Central memory CD4-positive, alpha-beta T cell (primary cell): ENCODE measurements at places on chromosomes 12 and 14.

GRCh38 chr14:94113490-94113889 is 3.0 kb downstream of the IFI27 start:
- no peak for DNase-seq

DNA sequence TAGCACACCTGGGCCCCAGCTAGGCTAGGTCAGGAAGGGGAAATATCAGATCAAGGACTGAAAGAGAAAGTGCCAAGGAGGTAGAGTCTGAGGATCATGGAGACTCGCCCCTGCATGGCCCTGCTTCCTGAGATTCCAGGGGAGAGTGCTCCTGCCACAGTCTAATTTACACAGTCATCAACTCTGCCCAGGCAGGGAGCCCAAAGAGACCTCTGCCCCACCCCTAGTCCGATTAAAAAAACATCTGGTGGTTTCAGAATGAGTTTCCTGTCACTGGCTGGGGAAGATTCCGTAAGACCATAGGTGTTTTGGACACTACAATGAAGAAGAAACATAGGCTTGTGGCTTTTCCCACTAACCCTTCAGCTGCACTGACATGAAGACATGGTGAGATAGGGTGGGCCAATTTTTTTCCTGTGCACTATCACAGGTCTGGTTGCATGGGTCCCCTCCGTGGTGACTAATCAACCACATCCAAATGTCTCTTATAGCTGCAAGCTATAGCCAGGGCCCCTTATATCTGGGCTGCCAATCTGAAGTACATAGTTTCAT is 31.5 kb upstream of the GZMB start:
- no peak for DNase-seq

DNA sequence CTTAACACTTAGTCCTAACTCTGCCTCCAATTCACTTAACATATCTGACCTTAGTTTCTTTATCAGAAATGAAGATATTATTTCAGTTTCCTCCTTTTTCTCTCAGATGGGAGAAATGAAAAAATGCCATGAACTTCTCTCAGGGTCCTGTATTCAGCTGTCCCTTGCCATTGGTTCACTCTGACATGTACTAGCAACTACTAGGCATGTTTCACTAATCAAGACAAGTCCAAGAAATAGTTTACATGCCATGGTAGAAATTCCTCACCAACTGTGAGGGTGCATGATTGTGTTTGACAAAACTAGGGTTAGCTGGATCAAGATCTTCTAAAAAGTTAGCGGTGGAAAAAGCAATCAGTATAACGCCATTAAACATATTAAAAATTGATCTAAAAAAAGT is 7.0 kb upstream of the ATXN7L3B start:
- DNase-seq: no peak

DNA sequence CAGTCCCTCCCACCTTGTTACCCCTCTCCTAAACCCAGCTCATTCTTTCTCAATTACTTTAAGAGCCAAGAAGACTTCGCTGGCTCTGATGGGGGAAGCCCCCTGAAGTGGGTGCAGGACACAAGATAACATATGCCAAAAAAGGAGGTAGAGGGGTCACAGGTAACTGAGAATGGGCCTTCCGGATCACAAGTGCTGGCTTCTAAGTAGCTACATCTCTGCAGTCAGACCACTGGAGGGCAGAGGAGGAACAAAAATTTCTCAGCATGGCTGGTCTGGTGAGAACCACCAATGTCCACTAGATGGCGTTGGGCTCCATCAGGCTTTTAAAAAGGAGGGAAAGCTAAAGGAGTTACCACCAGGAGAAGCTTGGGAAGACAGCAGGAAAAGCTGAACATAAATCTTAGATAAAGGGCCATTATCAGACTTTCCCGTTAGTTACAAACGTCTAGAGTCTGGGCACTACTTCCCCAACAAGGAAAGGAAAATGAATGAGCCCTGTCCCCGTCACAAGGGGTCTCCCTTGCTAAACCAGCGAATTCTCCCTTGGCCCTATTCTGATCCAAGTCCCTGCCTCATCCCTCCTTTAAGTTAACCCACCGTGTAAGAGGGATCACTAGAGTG is 11.6 kb upstream of the CDH24 start:
- DNase-seq: peak; percentile 73

GRCh38 chr12:71685312-71685906 is 473 bp upstream of the TMEM19 start:
- DNase-seq: no peak

- no peak for DNase-seq
Measured at GRCh38 chr14:100350276-100350926, 27.3 kb downstream of the SLC25A47 start.

DNA sequence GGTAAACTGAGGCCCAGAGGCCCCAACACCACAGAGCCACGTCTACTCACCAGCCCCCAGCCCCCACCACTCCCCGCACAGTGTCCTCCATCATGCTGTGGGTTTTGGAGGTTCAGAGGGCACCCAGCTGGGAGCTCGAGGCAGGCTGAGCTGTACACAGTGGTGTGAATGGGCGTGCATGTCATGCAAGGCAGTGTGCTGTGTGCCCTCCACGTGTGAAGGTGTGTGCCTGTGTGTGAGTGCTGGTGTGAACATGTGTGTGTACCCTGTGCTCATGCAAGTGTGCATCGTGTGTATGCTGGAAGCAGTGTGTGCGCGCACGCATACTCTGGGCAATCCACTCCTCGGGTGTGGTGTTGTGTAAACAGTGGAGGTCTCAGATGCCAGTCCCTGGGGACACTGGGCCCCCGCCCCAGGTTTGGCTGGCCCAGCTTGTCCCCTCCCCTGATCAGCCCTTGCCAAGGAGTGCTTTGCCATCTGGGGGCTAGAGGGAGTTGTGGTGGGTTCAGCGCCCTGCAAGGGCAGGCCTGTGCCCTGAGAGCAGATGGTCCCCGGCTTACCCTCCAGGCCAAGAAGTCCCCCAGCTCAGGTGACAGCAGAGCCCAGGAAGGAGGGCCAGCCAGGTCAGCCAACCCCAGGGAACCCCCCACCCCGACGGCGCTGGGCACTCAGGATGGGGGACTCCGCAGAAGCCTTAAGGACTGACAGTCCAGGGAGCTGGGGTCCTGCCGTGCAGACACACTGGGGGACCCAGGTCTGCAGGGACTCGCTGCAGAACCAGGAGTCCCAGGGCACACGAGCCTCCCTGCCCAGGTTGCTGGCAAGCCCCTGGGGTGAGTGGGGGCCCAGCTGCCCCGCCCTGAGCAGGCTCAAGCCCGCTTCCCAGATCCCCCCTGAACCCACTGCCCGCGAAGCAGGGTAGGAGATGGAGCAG is 23.8 kb upstream of the GPR132 start:
- no peak for DNase-seq

DNA sequence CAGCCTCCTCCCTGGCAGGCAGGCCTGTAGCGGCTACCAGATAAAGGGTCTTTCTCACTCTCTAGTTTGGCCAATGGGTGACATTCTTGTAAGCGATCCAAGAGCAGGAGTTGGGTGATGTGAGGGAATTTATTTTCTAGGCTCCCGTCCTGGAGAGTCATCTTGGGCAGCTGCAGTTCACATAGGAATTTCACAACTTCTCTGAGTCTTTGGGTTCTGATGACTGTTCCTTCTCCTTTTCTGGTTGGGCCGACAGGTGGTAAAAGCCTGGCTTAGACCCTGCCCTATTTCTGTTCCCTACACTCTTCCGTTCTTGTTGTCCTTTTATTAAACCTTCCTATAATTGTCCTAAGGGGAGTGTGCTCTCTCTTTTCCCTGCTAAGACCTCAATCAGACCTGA is 42.6 kb upstream of the POC1B start:
- no peak for DNase-seq

GRCh38 chr12:72546106-72546505 is 273.9 kb downstream of the TRHDE start:
- DNase-seq: no peak

DNA sequence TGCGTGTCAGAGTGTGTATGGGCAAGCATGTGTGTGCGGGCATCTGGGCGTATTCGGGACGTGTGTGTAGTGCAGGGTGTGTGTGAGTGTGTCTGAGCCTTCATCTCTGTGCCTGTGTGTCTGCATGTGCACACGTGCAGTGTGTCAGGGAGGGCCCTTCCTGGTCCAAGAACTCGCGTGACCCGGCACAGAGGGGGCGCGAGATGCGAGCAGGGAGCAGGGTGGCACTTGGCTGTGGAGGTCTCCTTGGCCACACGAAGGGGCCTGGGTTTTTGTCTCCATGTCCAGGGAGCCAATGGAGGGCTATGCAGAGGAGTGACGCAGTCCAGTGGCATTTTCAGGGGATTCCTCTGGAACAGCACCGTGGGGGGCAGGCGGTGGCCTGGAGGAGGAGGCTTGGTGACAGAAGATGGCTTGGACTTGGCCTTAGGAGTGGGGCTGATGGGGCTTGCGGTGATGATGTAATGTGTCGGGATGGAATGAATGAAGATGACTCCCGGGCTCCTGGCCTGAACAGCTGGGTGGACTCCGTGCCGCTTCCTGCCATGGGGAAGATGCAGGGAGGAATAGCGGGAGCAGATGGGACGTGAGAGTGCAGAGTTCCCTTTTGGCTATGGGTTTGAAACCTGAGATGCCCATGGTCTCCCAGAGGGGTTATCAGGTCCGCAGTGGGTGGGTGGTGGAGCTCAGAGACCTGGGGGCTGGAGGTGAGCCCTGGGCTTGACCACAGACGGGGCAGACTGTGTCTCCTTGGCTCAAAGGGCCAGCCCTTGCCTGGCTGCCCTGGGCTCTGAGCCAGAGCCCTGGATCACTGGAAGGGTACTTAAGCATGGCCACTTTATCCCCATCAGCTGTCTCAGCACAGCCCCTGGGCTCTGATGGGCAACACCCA is 208.3 kb downstream of the PHETA1 start:
- DNase-seq: no peak
